ENCODE measurements at places on chromosomes 7 and 10. TPM values are rescaled to one million over a fixed set of nuclear protein-coding genes. Genes with fewer than 3 reads are reported as not detected.

FAM25C gene
- total RNA-seq, result not detected

MPP7 gene
- total RNA-seq, result 48.5 TPM

CRCP gene
- total RNA-seq, result 43.5 TPM

TWIST1 gene
- total RNA-seq, result 26.0 TPM

GNGT1 gene
- total RNA-seq, result not detected
